A172 (cell line): ENCODE measurements at places on chromosomes 2 and 18. TPM values are rescaled to one million over a fixed set of nuclear protein-coding genes. Genes with fewer than 3 reads are reported as not detected.

GRCh38 chr2:144548532-144549191 lies 28.7 kb upstream of the ZEB2 start:
- DNase-seq = no peak

Gene LHCGR
- not detected in 2 replicates for total RNA-seq

Gene KLHL14
- not detected in 2 replicates for total RNA-seq

- no peak for DNase-seq
Measured at GRCh38 chr2:66766582-66766981, 331.7 kb downstream of the MEIS1 start.

Gene XIRP2
- total RNA-seq = 1.6 and 1.9 TPM in 2 replicates

DNA sequence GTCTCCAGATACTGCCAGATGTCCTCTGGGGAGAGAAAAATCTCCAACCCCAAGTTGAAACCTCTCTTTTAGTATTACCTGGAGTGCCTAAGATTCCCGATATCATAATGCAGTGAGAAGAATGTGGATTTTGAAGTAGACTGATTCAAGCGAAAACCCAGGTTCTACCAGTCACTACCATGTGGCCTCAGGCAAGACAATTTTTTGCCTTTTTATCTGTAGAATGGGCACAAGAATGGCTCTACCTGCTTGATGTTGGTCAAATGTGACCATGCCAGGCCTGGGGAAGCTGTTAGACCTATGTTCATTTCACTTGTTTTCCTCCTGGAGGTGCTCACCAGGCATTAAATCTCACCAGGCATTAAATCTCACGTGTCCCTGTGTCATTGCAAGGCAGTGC lies 131.3 kb downstream of the DDX1 start:
- no peak for DNase-seq

GRCh38 chr2:19711470-19712372 lies 190.1 kb downstream of the TTC32 start:
- DNase-seq = peak; percentile 91

Gene CFAP65
- total RNA-seq = 0.26 and 0.55 TPM in 2 replicates

DNA sequence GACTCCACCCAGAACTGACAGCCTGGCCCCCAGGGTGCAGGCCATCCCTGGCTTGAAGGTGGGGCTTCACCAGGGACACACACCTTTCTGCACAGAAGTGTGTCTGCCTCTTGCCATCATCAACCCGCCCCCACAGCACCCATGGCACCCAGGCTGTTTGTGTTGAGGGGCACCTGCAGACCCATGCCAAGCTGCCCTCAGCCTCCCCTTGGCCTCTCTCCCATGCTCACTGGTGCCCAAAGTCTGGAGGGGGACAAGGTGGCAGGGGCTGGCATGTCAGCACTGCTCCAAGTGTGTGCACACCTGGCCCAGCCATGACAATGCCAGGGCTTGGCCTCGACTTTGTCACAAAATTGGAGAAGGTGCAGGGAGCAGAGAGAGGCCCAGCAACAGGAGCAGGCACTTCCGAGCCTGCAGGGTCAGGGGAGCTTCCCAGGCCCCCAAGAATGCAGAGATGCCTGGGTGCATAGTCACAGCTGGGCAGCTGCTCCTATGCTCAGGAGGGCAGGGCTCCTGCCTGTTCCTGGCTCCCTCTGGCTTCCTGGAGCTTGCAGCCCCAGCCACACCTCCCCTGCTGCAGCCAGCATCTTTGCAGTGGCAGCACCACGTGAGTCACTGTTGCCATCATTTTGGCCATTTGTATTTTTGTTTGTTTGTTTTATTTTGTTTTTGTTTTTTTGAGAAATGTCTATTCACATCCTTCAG lies 280.6 kb upstream of the UBE2E3 start:
- peak; percentile 19 for DNase-seq

- peak; percentile 60 for DNase-seq
Measured at GRCh38 chr2:45637440-45637839, 14.0 kb upstream of the PRKCE start.

Gene SMIM21
- total RNA-seq = not detected in 2 replicates

Gene TMEM200C
- not detected in 2 replicates for total RNA-seq

DNA sequence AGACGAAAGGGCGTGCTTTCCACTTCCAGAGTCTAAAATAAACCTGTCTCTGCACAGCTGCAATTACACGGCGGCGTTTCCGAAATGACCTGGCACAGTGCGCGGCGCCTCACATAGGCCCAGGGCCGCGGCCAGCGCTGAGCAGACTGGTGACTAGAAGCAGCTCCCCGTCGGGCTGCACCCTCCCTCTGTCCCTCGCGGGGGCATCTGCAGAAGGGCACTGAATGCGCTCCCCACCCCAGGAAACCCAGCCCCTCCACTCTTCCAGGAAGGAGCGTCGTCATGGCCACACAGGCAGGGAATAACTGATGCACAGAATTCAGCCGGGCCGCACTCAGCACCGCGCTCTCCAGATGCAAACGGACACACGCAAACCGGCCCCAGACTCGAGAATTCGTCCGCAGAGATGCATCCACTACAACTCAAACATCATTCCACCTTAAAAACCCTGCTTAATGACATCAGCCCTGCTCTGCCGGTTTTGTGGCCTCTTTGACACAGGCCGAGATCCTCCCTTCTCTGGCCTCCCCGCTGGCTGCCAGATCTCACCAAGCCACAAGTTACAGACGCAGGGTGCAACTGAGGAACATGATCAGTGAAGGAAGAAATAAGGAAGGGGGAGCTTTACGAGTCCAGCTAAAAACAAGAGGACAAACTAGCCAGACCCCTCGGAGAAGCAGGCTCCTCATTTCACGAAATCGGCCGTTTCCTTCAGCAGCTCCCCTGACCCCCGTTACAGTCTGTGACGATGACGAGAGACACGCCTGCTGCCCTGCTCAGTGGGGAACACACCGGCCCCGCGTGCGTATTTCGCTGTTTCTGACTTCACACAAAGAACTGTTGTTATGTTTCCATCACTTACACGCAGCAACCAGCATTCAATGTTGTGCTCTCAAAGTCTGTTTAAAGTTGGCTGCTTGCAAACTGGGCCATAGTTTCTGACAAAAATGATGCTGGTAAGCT lies 40.2 kb downstream of the MBP start:
- DNase-seq = no peak

DNA sequence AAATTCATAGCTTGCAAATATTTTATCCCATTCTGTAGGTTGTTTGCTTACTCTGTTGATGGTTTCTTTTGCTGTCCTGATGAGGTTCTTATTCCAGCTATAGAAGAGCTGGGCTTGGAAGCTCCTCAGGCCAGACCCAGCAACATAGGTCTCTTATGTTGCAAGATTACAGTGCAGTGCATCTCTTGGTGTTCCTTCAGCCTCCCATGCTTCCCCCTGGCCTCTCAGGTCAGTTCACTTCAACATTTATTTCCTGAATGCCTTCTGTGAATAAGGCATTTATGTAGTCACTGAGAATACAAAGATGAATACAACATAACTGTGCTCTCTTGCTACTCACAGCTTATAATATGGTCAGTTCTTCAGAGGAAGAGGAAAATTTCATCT lies 179.0 kb upstream of the SLC39A10 start:
- no peak for DNase-seq

GRCh38 chr2:44889096-44889495 lies 52.4 kb upstream of the SIX3 start:
- no peak for DNase-seq

GRCh38 chr2:36589230-36589630 lies 8.7 kb downstream of the FEZ2 start:
- no peak for DNase-seq

DNA sequence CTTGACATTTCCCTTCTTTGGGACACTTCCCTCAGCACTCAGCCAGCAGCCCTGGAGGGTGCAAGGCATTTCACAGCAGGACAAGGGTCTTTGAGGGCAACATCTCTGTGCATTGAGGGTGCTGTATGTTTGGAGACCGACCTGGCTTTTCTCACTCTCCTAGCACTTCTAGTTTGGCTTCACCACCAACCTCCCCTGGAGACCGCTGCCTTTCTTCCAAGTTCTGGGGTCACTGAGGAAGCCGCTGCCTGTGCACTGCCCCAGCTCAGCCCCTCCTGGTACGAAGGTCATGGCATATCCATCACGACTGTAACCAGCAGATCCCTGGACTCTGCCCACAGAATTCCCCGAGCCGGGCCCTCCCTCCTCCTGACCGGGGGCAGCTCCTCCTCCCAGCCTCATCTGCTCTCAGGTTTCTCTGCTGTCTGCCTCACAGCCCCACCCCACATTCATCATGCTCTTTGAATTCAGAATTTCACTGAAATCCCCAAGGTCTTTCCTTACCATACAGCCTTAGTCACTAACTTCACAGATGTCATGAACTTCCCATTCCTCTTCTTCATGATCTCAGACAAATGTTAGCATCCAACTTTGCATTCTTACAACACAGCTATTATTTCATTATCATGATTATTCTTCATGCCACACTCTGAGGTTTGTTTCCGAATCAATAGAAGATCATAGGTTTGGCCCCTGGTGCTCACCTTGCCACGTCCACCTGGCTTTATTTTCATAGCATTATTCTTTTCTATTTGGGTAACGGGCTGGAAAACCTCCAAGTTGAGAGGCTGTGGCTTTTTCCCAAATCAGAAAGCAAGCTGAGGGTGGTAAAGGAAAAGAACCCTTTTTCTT lies 113.0 kb upstream of the COPS8 start:
- DNase-seq = peak; percentile 63

Gene RAB6C
- total RNA-seq = not detected in 2 replicates

DNA sequence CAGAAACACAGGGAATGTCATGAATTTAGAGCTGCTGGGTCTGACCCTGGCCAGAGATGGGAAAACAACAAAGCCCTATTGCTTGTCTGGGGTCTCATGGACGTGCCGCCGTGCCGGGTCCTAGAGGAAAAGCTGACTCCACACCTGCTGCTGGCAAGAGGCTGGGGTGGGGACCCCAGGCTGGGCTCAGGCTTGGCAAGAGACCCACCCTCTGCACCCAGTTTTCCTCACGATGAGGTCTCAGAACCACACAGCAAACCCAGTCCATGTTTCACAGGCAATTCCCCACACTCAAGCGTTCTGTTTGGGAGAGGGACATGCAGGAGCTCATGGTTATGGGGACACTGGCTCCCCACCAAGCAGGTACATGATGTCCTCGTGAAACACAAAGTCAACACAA lies 367.3 kb upstream of the SALL3 start:
- DNase-seq = no peak

DNA sequence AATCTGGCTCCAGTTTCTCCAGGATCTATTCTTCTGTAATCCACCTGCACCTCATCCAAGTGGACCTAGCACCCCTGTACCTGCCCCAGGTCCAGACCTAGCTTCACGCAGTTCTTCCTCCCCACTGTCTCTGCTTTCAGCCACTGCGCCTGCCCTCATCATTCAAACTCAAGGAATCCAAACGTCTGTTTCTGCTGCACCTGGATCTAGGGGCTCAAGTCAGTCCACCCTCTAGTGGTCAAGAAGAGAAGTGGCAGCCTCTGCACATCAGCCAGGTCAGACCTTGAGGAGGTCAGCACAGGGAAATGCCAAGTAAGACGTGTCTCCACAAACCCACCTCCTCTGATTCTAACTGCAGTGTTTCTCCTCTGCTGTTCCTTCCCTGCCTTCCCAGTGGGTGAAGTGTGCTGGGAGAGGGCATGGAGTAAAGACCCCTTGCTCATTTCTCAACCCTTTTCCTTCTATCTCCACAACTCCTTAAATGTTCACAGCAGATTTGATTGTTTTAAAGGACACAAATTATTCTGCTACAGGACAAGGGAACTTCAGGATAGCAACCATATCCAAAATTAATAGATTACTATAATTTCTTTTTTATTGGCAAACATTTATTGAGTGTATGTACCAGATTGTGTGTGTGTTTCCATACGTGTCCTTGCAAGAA lies 8.6 kb upstream of the RNF152 start:
- DNase-seq = peak; percentile 30

Gene FOXD4L1
- total RNA-seq = 0.22 TPM in 1 of 2 replicates, not detected in the other

- no peak for DNase-seq
Measured at GRCh38 chr18:76674596-76674995, 147.8 kb upstream of the ZNF236 start.

DNA sequence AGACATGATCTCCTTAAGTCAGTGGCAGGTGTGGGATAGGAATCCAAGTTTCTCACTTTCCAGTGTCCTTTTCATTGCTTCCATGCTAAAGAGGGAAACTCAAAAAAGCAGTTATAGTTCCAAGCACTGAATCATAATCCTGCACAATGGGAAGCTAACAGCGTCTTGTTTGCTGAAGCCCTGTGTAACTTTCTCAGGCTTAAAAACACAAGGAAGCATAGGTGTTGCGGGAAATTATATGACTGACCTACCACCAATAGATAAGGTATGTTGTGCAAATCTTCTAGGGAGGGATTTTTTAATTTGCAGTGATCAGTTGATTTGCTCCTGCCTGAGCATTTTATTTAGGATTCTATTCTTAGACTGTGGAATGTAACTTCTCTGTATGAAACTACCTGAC lies 250.9 kb downstream of the MYO3B start:
- DNase-seq = no peak

Gene UBXN4
- total RNA-seq = 101 and 114 TPM in 2 replicates

DNA sequence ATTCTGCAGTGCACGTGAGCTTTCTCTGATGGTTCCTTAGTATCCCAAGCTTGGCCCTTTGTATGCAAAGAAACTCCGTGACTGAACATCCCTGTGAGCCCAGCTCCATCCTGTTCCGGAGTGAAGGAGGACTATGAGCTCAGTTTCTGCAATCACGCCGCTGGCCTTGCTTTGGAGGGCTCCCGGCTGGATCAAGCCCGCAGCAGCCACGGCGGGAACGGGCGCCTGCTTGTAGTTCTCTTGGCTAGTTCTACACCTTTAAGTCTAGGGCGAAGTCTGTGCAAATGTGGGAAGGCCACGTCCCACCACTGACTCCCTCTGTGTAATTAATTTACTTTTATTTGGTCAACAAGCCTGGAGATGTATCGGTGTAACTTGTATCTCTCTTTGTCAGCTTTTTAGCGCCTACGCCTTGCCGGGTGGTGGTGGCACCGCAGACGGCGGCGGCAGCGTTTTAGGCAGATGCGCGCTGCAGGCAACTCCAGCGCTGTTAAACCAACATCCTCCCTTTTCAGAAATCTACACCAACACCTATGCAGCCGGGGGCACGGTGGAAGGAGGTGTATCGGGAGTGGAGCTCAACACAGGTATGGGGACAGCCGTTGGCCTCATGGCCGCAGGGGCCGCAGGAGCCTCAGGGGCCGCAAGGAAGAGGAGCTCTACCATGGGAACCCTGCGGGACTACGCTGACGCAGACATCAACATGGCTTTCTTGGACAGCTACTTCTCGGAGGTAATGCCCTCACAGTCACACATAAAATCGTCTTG lies 34.3 kb downstream of the DSG4 start:
- DNase-seq = no peak

Gene UCN
- 4.1 and 5.0 TPM in 2 replicates for total RNA-seq

Gene NR4A2
- 0.10 TPM in 2 replicates for total RNA-seq

GRCh38 chr2:176614049-176614448 lies 344.8 kb downstream of the MTX2 start:
- no peak for DNase-seq

DNA sequence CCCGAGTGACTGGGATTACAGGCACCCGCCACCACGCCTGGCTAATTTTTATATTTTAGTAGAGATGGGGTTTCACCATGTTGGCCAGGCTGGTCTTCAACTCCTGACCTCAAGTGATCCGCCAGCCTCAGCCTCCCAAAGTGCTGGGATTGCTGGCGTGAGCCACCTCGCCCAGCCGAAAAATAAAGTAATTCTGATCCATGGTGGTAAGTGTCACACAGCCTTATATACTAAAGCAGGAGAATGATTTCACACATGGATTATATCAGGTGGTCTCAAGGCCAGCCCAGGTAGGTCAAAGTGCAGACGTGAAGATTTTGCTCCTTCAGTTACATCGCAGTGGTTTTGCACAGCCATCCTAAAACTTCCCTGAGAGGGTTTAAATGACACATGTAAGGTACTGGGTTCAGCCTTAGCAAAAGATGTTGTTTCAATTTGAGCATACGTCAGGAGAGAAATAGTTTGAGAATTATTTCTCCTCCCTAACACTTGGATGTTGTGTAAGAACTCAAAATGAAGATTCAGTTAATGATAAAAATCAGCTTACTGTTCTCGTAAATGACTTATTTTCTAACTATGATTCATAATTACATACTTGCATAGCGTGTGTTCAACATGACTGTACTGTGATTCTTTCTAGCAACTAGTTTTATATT lies 93.0 kb upstream of the SLC39A10 start:
- DNase-seq = no peak
